Right ventricle myocardium inferior (tissue), 1 donor: ENCODE measurements at places on chromosomes 1 and 21.
A peak's percentile ranks its signal among the peaks of the same experiment; 100 is the strongest.

GRCh38 chr1:21494196-21494595, 15.0 kb upstream of the ALPL start:
- no peak for DNase-seq

DNA sequence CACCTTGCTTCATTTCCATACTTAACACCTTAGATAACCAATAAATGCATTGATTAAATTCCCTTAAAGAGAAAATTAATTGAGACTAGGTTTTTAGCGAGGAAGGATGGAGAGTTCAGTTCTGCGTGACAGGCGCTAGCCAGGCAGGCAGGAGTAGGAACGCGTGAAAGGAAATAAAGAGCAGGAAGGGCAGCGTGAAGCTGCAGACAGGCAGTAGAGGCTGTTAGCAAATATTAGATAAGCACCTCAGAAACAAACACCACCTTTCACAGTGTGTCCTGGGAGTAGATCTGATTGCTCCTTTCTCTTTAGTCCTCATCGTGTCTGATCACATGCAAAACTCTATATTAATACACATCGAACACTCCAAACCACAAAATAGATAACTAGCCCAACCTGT, 282.7 kb upstream of the ADGRL2 start:
- no peak for DNase-seq

- no peak for DNase-seq
Observed at GRCh38 chr1:53128401-53128800, 14.0 kb downstream of the SLC1A7 start.

DNA sequence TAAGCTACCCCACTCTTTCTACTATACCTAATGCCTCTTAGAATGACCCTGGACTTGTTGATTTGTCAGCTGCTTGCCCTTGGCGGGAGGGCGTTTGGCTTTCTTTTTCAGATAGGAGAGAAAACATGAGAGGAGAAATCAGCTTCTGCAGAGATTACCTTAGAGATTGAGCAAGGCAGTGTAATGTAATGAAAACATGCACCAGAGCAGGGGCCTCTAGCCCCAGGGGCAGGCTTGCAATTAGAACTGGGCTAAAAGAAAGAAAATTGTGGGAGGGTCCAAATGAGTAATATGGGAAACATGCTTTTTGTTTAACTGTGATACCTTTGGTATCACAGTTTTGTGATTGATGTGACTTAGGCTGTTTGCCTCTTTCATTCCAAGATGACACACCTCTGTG, 89.7 kb downstream of the PBX1 start:
- no peak for DNase-seq

DNA sequence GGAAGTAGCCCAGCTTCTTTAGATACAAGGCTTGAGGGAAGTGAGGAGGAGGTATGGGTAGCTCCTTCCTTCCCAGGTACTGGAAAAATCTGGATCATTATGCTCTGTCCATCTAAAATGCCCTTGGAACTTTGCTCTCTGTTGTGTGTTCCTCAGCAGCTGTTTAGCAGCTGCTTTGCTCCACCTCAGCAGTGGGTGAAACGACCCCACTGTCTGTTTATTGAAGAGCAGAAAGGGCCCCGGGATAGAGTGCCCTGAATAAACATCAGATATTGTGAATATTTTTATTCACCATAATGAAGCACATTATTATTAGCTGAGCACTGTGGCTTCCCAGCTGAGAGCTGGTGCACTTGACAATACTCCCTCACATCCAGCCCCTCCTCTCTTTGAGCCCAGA, 237.9 kb downstream of the PBX1 start:
- DNase-seq = no peak

- DNase-seq = no peak
Observed at GRCh38 chr1:160460214-160460642, 59.9 kb downstream of the VANGL2 start.

DNA sequence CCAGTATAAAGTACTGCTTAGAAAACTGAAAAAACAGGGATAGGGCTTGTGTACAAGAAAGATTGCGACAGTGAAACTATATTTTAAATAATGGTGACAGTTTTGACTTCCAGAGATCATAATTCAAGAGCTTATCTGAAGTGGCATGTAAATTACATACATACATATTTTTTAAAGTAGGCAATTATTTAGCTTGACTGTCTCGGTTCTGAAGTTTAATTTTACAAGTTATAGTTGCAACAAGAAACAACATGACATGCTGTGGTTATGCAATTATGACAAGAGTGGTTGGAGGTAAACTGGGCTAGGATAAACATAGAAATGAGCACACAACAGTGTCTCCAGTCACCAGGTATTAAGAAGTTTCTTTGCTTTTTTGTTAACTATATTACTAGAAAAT, 4.1 kb downstream of the C1orf21 start:
- DNase-seq = no peak

DNA sequence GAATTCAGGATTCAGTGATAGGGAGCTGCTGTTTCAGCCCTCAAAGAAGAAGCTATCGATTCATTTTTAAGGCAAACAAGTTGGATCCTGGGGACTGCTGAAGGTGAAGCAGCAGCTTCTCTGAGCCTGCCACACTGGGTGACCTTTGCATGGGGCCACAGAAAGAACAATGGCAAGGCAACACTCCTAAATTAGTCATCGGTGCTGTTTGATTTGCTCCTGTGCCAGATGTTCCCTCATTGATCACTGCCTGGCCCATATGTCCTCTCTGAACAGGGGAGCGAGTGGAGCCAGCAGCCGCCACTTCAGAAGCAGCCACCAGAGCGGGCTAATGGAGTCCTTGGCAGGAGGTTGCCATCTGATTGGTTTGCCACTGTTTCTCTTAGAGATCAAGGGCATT, 391.5 kb downstream of the NTNG1 start:
- no peak for DNase-seq

GRCh38 chr21:29233256-29233546, 65.5 kb upstream of the BACH1 start:
- no peak for DNase-seq

GRCh38 chr1:15583016-15583706, 1.7 kb downstream of the AGMAT start:
- no peak for DNase-seq

DNA sequence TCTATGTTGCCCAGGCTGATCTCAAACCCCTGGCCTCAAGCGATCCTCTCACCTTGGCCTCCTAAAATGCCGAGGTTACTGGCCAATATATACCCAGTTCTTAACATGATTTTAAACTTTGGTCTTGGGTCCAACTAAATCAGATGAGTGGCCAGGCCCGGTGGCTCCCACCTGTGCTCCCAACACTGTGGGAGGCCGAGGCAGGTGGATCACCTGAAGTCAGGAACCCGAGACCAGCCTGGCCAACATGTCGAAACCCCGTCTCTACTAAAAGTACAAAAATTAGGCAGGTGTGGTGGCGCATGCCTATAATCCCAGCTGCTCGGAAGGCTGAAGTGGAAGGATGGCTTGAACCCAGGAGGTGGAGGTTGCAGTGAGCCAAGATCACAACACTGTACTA, 29.6 kb downstream of the TOMM20 start:
- DNase-seq = no peak

GRCh38 chr1:186218654-186219352, 156.2 kb downstream of the TPR start:
- no peak for DNase-seq

DNA sequence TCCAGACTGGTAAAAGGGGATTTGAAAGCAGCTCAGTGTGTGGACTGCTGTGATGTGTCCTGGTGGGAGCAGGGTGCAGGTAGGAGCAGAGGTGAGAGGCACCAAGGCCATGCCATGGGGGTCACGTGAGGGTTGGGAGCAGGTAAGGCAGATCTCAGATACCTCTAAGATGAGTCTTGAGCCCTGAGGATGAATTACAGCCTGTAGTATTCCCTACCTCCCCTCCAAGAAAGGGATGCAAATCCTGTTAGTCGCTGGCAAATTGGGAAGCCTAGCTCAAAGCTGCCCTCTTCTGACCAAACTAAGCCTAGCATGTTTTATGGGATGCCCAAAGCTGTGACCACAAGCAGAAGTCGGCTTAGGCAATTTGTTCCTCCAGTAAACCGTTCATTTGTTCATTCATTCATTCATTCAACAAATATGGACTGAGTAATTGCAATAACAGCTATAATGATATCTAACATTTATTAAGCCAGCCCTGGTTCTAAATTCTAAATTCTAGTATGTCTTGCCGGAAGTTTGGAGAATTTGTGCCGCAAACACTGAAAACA, 3.9 kb upstream of the NUAK2 start:
- no peak for DNase-seq

- no peak for DNase-seq
Observed at GRCh38 chr1:103517380-103518047, 8.0 kb upstream of the RNPC3 start.

GRCh38 chr1:182630586-182630985, 26.4 kb upstream of the RGS16 start:
- DNase-seq = no peak

- peak; percentile 57 for DNase-seq
Observed at GRCh38 chr1:54335011-54335754, 71.0 kb downstream of the SSBP3 start.

DNA sequence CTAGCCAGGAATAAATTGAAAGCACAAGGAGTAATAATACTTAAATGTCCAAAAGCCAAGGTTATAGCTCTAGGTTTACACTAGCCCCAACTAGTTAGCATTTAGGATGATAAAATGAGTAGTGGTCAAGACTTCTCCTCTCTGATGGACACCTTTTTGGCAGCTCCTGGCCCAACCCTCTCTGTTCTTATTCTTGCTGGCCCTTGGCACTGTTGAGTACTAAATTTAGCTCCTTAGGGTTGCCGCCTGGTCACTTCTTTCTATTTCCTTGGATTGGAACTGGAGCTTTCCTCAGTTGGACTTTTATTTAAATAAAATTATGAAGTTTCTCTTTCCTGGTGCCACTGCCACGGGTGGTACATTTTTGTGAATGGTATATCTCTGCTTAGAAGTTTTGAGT, 28.3 kb downstream of the ARID1A start:
- DNase-seq = no peak

- no peak for DNase-seq
Observed at GRCh38 chr21:23694390-23694789, 1912.9 kb downstream of the MRPL39 start.

GRCh38 chr1:186282466-186282865, 92.6 kb downstream of the TPR start:
- no peak for DNase-seq

DNA sequence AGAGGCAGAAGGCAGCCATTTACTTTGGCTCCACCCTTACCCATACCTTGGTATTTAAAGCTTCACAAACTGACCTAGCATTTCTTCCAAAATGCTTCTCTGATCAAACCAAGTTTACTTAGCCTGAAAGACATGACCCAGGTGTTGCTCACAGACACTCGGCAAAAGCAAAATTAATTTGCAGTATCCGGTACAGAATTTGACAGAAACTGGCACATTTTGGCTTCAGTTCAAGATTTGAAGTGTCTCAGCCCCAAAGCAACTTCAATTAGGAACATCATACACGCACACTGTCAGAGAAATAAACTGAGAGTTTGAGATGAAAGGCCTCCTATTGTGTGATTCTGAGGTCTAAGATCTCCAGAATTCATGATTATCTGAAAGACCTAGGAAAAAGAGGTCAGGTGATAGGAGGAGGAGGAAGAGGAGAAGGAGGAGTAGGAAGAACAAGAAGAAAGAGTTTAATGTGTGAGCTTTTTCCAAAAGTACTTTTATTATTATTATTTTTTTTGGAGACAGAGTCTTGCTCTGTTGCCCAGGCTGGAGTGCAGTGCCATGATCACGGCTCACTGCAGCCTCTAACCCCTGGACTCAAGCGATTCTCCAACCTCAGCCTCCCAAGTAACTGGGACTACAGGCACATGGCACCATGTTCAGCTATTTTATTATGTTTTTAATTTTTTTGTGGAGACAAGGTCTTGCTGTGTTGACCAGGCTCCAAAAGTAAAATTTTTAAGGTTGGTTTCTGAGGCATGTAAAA, 143.6 kb downstream of the SLC45A1 start:
- DNase-seq = no peak

DNA sequence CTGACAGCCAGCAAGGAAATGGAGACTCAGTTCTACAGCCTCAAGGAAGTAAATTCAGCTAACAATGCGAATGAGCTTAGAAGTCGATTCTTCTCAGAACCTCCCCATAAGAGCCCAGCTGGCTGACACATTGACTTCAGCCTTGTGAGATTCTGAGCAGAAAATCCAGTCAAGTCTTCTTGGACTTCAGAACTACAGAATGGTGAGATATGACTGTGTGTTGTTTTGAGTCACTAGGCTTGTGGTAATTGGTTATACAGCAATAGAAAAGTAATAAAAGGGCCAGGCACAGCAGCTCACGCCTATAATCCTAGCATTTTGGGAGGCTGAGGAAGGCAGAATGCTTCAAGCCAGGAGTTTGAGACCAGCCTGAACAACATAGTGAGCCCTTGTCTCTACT, 161.8 kb upstream of the IVNS1ABP start:
- DNase-seq = no peak

GRCh38 chr1:117563492-117563875, 42.4 kb upstream of the TENT5C start:
- no peak for DNase-seq

DNA sequence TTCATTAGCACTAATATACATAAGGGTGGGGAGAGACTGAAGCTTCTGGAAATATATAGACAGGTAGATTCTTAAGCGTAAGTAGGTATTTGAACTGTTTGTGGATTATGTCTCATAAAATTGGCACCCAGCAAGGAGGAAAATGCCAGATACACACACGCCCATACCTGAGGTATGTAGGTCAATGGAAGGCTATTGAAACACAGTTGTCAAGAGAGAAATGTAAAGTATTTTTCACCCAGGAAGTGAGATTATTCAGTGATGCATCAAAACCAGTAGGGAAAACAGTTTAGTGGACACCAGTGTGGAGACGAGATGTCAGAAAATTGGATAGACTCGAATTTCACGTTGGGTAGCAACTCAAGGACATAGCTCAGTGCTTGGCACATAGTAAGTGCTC, 4.7 kb upstream of the RSPH1 start:
- DNase-seq = no peak

DNA sequence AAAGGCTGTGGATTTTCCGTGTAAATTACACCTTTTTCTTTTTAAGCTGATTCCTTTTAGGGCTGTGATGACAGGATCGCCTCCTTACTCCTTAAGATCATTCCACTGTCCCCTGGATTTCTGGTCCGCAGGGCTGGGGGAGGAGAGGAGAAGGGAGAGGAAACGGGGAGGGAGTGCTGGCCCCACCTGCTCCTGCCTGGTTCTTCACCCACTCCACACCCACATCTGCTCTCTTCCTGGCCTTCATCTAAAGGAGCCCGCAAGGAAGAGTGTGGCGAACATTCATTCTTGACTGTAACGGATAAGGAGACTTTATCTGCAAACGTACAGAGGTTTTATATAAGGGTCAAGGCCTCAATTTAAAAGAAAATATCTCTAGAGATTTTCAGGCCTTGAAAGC, 242.0 kb downstream of the RHOU start:
- no peak for DNase-seq

DNA sequence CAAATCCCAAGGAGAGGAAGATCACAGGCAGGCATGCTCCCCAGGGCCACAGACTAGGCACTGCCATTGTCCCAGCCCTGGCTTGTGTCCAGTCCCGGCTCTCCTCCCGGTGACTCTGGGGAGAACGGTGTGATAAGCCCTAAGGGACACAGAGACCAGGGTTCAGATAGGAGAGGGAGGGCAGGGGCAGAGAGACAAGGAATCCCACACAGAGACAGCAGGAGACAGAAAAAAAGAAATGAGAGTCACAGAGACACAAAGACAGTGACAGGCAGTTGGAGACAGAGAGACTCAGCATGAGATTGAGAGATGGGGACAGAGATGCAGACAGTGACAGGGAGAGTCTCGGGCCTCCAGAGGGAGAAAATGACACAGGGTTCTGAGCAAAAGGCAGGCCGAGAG, 361 bp downstream of the INSRR start:
- no peak for DNase-seq

GRCh38 chr1:201585901-201586300, 47.0 kb downstream of the NAV1 start:
- DNase-seq = no peak

GRCh38 chr1:36472656-36473055, 8.5 kb upstream of the MRPS15 start:
- DNase-seq = no peak
